Activated CD4-positive, alpha-beta memory T cell treated with anti-CD3 and anti-CD28 coated beads, Interleukin-2, amount 10 ng/mL, durations not matched to agents 7 days and 5 days (primary cell): ENCODE measurements at places on chromosomes 1 and 21. TPM values are rescaled to one million over a fixed set of nuclear protein-coding genes. Genes with fewer than 3 reads are reported as not detected.
A peak's percentile ranks its signal among the peaks of the same experiment; 100 is the strongest.

DNA sequence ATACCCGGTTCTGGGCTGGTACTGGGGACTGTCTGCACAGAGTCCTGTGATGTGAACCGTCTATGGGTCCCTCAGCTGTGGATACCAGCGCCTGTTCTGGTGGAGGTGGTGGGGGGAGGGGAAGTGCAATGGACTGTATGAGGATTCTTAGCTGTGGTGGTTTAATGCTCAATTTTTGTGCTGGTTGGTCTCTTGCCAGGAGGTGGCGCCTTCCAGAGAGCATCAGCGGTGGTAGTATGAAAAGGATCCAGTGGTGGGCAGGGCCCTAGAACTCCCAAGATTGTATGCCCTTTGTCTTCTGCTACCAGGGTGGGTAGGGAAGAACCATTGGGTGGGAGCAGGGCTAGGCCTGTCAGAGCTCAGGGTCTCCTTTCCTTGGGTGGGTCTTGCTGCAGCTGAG, 89.4 kb upstream of the B3GALT2 start:
- no peak for DNase-seq
- H3K27me3 ChIP-seq: no peaks in the 10 kb centered on the region
- H3K4me3 ChIP-seq: no peak overlapping the region
- H3K4me1 ChIP-seq: peaks cover 5% of the 10 kb centered on the region
- peaks cover 66% of the 10 kb centered on the region for H3K36me3 ChIP-seq
- H3K27ac ChIP-seq: no peak overlapping the region

GRCh38 chr1:206678490-206678889, 6.2 kb upstream of the MAPKAPK2 start:
- no peaks in the 10 kb centered on the region for H3K27me3 ChIP-seq
- no peak overlapping the region for H3K4me3 ChIP-seq
- H3K27ac ChIP-seq: no peak overlapping the region

DNA sequence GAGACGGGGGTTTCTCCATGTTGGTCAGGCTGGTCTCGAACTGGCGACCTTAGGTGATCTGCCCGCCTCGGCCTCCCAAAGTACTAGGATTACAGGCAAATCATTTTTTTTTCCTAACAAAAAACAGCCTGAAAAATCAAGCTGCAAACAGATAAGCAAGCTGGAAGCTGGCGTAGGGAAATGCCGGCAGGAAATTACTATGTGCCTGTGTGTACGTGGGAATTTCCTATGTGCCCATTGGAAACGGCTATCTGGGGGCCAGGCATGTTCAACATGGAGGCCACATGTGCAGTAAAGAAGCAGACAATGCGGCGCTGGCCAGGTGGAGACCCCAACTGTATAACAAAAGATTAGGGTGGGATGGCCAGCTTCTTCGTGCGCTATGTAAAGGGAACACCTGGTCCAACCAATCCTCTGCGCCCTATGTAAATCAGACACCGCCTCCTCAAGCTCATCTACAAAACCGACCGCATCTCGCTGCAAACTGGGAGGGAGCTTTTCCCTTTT, 9.1 kb upstream of the AADACL4 start:
- no peak for DNase-seq
- peaks cover 4% of the 10 kb centered on the region for H3K4me1 ChIP-seq
- no peaks in the 10 kb centered on the region for H3K36me3 ChIP-seq
- no peak overlapping the region for H3K27ac ChIP-seq
- peaks cover 8% of the 10 kb centered on the region for H3K27me3 ChIP-seq

DNA sequence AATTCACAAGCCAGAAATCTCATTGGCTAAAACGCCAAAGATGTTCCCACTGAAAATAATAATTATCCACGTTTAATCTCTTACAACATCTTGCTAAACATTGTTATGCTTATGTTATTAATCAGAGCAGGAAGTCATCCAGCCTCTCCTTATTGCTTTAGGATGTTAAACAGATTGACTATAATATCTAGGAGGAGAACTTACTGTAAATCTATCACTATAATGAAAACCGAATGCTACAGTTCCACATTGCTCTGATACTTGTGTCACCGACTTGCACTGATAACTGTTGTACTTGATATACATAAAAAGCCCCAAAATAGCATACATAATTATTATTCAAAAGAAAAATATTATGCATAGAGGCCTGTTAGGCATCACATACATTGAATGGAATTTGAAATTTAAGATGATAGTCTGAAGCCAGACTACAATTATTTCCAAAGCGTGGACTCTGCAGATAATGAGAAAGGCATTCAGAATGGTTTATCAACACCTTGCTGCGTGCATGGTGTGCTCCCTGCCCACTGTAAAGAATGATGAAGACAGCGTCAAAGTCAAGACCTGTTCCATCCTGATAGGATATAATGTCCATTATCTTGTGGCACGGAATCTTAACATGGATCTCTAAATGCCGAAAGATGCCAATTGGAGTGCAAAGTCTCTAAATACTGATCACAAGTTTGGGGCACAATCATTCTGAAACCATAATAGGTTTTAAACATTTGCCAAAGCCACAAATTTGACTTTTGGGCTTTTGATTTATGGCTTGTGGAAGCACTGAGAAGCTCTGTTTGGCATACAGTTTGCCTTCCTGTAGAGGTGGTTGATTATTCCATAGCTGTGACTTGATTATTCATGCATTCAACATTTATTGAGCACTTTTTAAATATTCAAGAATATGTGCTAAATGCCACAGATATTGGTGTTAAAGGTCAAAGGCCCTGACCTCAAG, 71.3 kb downstream of the CRB1 start:
- DNase-seq: no peak
- H3K27me3 ChIP-seq: peaks cover 10% of the 10 kb centered on the region
- H3K27ac ChIP-seq: no peak overlapping the region
- H3K4me3 ChIP-seq: no peak overlapping the region
- peaks cover 10% of the 10 kb centered on the region for H3K4me1 ChIP-seq
- H3K36me3 ChIP-seq: no peaks in the 10 kb centered on the region

DNA sequence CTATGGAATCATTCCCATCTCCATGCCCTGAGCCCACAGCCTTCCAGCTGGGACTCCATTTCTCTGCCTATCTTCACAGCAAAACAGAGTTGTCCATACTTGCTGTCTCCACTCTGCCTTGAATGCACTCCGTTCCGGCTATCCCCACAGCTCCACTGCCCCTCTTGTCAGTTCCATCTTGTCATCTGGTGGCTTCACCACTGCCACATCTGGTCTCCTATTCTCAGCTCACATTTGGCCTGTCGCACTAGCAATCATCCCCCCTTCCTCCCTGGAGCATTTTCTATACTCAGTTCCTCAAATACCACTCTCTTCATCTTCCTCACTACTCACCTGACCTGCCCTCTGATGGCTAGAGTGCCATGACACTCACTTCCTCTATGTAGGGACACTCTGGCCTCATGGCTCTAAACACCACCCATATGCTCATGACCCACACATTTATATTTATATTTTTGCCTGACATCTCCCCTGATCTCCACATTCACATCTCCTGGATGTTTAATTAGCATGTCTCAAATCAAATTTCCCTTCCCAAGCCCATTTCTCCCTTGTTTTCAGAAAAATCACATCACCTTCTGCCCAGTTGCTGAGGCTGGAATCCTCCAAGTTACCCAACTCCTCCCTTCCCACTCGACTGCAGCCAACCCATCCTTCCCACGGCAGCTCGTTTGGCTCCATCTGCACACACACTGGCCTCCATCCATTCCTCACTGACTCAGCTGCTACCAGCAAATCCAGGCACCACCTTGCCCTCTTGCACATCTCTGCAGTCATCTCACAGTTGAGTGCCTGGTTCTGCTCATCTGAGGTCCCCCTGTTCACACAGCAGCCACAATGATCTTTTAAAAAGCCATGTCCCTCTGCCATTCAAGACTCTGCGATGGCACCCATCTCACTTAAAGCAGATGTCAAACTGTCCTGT, 6.1 kb downstream of the ZNF692 start:
- H3K4me1 ChIP-seq: peaks cover 18% of the 10 kb centered on the region
- no peak overlapping the region for H3K4me3 ChIP-seq
- H3K27me3 ChIP-seq: no peaks in the 10 kb centered on the region

KCNJ10 gene
- total RNA-seq: not detected

SELE gene
- not detected for total RNA-seq

- no peak overlapping the region for H3K4me3 ChIP-seq
- H3K27me3 ChIP-seq: no peaks in the 10 kb centered on the region
- no peak for DNase-seq
- H3K36me3 ChIP-seq: peaks cover 88% of the 10 kb centered on the region
- H3K27ac ChIP-seq: no peak overlapping the region
These were observed 42.0 kb downstream of the ADSS2 start for GRCh38 chr1:244409701-244410100.

- peaks cover 42% of the 10 kb centered on the region for H3K27me3 ChIP-seq
- H3K4me1 ChIP-seq: peaks cover 14% of the 10 kb centered on the region
- no peaks in the 10 kb centered on the region for H3K36me3 ChIP-seq
- H3K27ac ChIP-seq: no peak overlapping the region
- no peak for DNase-seq
- H3K4me3 ChIP-seq: no peak overlapping the region
These were observed 3.1 kb upstream of the WNT9A start for GRCh38 chr1:227950735-227951346.

DNA sequence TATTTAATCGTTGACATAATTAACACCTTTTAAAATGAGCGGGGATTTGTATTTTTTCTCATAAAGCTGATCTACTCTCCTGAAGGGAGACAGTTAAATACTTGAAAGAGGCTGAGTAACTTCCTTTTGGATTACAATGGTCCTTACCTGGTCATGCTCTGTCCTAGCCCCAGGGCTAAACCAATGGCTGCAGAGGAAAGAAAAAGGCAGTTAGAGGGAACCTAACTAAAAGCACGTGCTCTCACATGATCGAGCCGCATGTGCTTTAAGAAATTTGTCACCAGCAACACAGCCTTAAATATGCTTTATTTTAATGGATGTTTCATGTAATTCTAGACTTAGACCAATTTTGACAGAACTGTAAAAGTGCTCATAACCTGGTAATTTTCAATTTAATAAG, 132.7 kb downstream of the GPATCH2 start:
- no peak overlapping the region for H3K27ac ChIP-seq
- no peaks in the 10 kb centered on the region for H3K27me3 ChIP-seq
- no peak overlapping the region for H3K4me3 ChIP-seq
- no peak for DNase-seq
- peaks cover 14% of the 10 kb centered on the region for H3K4me1 ChIP-seq

GRCh38 chr1:209116705-209117104, 466.8 kb upstream of the CAMK1G start:
- H3K4me3 ChIP-seq: no peak overlapping the region
- DNase-seq: no peak
- no peaks in the 10 kb centered on the region for H3K27me3 ChIP-seq
- H3K27ac ChIP-seq: no peak overlapping the region

GRCh38 chr1:91761295-91761721, 124.6 kb downstream of the TGFBR3 start:
- no peak overlapping the region for H3K27ac ChIP-seq
- DNase-seq: no peak
- no peaks in the 10 kb centered on the region for H3K27me3 ChIP-seq
- peaks cover 39% of the 10 kb centered on the region for H3K4me1 ChIP-seq
- peaks cover 56% of the 10 kb centered on the region for H3K36me3 ChIP-seq

DNA sequence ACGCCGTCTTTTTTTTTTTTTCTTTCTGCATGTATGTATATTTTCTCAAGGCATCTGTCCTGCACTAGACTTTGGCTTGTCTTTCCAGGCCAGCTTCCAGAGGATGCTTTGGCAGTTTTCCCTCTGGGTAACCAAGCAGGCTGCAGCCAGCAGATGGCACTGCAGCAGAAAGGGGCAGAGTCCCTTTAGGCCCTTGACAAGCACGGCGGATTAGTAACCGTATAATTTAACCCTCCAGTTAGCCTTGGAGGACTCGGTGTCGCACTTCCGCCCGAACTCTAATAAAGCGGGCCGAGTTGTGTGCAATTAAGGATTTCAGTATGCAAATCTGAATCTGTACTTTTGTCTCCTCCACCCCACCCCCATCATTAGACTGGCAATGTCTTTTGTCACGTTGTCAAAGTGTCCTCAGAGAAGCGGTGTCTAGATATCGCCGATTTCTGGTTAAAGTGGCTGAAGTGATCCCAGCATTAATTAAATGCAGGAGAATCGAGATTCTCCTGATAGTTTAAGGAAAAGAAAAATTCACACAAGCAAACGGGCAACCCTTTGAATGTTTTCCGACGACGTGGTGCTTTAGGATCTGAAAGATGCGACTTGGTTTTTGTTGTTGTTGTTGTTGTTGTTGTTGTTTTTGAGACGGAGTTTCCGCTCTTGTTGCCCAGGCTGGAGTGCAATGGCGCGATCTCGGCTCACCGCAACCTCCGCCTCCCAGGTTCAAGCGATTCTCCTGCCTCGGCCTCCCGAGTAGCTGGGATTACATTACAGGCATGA, 1.1 kb upstream of the TMEM167B start:
- peak; percentile 41 for DNase-seq
- H3K27ac ChIP-seq: peak overlapping the region; percentile 82
- H3K4me3 ChIP-seq: peak overlapping the region; percentile 85

GNG12 gene
- total RNA-seq: 0.05 TPM

DNA sequence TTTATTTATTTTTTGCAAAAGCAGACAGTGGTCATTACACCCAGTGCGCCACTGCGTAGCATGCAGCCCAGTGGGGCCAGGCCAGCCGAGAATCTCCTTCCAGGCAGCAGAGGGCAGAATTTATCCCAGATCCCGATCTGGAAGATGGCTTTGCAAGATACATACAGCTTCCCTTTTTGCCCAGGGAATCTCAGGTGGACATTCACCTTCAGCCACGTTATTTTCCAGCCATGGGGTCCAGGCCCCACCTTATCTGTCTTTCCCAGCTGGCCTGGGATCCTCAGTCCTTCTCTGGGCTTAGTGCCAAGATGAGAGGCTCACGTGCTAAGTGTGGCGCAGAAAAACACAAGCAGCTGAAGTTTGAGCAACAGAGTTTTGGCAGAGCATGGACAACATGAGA, 123.6 kb downstream of the AJAP1 start:
- no peaks in the 10 kb centered on the region for H3K4me1 ChIP-seq
- H3K4me3 ChIP-seq: no peak overlapping the region

DNA sequence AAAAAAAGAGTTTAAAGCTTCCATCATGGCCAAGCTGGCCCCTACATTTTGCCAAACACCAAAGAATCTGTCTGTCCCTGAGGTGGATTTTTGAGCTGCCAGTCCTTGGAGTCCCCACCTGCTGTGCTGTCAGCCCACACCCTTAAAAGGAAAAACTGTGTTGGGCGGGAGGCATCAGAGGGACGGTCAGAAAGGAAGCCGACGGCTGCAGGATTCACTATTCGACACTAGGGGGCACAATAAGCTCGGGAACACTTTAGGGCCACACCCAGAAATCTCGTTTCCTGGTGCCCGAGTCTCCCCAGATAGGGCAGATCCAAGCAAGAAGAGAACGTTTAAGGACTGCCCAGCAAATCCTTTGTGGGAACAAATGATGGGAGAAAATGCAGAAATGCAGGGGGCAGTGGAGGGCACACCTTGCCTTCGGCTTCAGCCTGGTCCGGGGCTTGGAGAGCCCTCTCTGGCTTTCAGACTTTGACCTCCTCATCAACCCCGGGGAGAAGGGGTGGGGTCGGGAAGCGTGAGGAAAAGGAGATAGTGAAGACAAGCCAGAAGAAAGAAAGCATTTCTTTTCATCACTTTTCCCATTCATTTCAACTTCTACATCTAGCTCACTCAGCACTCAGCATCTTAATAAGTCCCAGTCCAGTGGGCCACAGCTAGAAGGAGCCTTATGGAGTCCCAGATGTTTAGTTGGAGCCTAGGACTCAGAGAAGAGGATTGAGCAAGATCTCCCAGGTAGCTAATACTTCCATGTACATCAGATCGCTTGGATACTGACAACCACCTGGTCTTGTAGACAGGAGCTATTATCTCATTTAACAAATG, 5.0 kb upstream of the CTTNBP2NL start:
- H3K4me3 ChIP-seq: peak overlapping the region; percentile 62
- peak overlapping the region; percentile 6 for H3K27ac ChIP-seq
- no peaks in the 10 kb centered on the region for H3K36me3 ChIP-seq
- DNase-seq: peak; percentile 86

GRCh38 chr1:83791821-83792437, 207.0 kb downstream of the TTLL7 start:
- DNase-seq: no peak
- no peak overlapping the region for H3K4me3 ChIP-seq
- no peaks in the 10 kb centered on the region for H3K27me3 ChIP-seq
- H3K27ac ChIP-seq: no peak overlapping the region
- no peaks in the 10 kb centered on the region for H3K36me3 ChIP-seq
